ENCODE measurements at places on chromosomes 4 and X. TPM values are rescaled to one million over a fixed set of nuclear protein-coding genes. Genes with fewer than 3 reads are reported as not detected.
A peak's percentile ranks its signal among the peaks of the same experiment; 100 is the strongest.

HOPX gene
- 60.1 TPM for total RNA-seq

CSN1S1 gene
- not detected for total RNA-seq

BCORL1 gene
- total RNA-seq = 6.6 TPM

CAPN6 gene
- 463 TPM for total RNA-seq

ASB12 gene
- total RNA-seq = 5.7 TPM

DNA sequence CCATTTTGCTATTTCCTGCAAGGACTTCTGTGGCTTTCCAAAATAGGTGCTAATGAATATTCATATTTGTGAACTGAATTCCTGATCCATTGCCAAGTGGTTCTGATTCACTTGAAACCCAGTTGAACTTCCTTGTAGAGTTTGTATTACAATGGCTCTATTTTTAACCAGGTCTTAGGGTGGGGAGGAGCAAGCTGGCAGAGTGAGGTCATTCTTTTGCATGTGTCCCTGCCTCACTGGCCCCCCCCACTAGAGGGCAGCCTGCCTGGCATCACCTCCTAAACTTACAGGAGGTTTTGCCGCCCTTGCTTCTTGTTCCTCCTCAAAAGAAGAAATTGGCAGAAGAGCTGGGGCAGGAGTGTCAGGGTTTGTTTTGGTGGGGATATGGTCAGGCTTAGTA, 10.5 kb downstream of the PTTG2 start:
- DNase-seq = peak; percentile 44

DNA sequence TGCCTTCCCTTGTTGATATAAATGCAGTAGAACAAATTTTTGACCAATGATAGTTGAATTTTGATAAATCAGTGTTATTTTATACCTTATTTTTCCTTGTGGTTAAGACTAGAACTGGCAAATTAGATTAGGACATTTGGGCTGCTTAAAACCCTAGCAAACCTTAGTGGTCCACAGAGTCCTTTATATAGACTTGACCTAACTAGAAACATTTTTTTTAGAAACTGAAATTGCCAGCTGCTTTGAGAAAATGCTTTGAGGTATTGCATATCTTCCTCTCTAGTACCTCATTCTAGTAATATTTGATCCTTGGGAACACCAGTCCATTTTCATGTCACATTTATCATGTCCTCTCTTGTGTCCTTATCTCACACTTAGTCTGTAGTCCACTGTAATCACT, 580.3 kb downstream of the FSTL5 start:
- no peak for DNase-seq

DNA sequence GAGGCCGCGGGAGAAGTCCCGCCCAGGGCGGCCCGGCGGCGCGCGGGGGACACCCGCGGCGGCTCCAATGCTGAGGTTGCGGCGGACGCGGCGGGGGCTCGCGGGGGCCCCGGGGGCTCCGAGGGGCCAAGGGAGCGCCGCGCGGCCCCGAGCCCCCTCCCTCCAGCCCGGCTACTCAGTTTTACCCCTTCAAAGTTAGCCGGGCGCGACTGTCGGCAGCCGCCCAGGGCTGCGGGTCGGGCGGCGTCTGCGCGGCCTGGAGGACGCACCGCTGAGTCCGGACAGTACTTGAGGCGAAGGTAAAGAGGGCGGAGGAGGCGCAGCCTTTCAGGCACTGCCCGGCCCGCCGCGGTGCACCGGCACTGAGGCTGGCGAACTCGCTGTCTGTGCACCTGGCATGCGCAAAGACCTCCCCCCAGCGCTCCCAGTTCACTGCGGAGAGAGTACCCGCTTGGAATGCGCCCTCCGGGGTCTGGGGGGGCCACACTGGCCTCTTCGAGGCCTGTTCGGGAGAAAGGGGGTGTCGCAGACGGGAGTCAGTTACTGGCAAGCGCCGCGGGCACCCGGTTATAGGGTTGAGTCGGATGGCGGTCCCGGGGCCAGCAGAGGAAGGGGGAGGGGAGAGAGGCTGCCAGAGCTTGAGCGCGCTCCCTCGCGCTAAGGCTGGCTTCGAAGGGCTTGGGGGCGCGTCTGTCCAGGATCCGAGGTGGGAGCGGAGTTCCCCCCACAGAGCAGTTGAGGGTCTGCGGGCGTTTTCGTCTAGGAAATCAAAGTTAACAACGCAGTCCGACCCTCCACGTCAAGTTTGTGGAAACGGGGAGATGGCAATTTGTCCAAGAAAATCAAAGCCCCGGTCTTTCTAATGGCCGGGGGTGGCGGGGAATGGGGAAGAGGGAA, 1.1 kb downstream of the PCDH19 start:
- no peak for DNase-seq

GRCh38 chr4:7956934-7957656, 17.4 kb upstream of the AFAP1 start:
- DNase-seq = no peak

DNA sequence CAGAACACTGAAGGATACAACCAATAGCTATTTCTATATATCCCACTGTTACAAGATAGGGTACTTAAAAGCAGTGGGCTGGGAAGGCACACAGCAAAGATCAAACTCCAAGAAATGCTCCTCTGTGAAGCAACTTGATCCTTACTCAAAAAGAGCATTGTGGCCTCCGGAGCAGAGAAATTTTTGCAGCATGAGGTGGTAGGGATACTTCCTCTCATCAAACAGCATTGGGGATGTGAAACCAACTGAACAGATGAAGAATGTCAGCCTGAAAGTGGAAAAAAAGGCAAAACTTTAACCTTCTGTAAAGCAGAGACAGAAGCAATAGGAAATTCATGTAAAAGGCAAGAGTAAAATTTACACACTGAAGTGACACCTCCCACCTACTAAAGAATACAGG, 92.2 kb downstream of the HUWE1 start:
- DNase-seq = no peak
